ENCODE measurements at places on chromosomes 6 and 20.

DNA sequence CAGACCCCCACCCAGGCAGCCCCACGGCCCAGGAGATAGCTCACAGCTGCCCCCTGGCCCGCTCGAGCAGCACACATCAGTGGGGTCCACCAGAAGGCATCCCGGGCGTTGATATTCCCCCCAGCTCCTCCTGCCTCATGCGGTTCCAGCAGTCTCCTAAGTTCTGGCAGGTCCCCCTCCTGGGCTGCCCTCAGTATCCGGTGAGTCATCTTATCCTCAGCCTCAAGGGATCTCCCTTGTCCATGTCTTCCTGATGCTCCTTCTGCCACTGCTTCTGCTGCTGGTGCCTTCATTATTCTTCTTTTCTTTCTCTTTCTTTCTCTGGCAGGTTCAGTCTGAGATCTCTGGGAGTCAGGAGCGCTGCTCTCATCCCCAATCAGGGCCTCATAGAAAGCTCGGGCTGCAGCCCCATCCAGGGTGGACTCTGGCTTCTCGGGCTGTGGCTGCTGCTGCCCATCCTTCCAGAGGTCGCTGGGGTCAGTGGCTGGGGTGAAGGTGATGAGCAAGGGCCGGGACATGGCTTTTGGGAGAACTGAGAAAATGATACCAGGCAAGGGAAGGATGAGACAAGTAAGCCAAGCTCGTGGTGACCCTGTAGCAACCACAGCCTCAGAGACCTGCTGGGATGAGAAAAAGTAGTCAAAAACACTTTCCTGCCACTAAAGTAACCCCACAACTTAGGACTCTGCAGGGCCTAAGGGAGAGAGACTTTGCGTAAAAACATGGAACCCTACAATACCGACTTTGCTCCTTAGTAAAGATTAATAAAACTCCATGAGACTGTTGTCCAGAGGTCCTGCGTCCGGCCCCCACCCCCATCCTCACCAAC lies 622 bp downstream of the GPANK1 start:
- DNase-seq = peak; percentile 86

- no peak for DNase-seq
These were observed 38.6 kb upstream of the EPB41L1 start for GRCh38 chr20:36115925-36116324.

DNA sequence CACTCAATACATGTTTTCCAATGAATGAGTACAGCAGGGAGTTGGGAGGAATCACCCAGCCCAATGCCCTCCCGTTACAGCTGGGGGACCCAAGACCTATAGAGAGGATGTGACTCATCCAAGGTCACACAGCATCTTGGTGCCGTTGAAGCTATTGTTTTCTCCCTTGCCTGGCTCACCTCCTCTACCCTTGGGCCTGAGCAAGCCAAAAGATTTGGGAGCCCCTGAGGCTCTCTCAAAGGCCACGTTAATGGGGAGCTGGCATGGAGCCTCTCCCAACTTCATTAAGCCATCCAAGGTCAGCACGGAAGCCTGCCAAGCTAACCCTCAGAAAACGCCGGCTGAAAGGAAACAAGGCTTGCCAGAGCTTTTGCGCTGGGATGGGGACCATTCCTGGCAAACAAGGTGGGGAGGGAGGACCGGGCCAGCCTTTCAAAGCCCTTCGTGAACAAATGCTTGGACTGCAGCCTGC lies 30.4 kb downstream of the KCNB1 start:
- DNase-seq = peak; percentile 30

- DNase-seq = no peak
These were observed 112.8 kb downstream of the DACT2 start for GRCh38 chr6:168206661-168207274.

GRCh38 chr6:16404456-16404855 lies 166.1 kb downstream of the GMPR start:
- no peak for DNase-seq

DNA sequence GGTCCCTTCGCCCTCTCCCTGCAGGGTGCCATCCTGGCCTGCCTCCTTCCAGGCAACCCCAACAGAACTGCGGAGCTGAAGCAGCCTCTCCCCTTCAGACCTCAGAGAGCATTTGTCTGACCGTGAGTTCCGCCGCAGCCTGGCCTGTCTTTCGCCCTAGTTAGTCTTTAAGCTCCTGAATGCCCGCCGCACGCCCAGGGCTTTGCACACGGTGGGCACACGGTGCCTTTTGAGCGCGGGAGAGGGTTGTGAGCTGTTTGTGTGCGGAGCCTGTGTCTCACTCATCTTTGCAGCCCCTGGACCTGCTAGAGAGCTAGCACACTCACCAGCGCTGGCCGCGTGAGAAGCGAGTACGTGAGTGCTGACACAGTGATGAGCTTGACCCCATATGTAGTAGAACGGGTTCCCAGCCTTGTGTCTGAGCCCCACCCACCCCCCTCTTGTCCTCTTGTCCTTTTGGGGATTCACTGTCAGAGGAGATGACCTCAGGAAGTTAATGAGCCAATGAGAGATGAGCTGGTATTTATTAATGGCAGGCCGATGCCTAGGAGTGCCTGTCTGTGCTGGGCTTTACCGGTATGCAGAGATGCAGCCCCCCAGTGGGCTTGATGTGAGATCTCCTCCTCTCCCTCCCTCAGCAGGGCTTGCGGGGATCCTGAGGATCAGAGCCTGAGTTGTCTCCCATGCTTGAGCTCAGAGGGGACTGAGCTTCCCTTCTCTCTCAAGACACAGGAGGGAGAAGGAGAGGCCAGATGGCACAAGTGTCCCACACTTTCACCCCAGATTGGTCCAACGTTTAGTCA lies 249.2 kb downstream of the FARS2 start:
- no peak for DNase-seq

DNA sequence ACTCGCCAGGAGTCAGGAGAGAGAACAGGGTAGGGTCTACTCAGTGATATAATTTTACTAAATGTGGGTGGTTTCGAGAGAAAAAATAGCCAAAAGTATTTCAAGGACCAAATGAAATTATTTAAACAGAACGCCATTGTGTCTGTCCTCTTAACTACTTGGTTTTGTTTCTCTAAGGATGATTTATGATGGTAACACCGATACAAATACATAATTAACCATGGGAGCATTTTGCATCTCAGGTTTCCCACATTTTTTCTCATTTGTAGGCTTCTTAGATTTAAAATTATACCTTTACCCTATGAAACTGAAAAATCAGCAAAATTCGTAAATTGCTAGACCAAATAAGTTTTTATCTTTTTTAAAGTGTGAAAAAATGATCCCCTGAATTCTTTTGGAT lies 188.2 kb downstream of the ZFP64 start:
- DNase-seq = no peak

- no peak for DNase-seq
These were observed 80.7 kb downstream of the SERAC1 start for GRCh38 chr6:158087224-158087867.

DNA sequence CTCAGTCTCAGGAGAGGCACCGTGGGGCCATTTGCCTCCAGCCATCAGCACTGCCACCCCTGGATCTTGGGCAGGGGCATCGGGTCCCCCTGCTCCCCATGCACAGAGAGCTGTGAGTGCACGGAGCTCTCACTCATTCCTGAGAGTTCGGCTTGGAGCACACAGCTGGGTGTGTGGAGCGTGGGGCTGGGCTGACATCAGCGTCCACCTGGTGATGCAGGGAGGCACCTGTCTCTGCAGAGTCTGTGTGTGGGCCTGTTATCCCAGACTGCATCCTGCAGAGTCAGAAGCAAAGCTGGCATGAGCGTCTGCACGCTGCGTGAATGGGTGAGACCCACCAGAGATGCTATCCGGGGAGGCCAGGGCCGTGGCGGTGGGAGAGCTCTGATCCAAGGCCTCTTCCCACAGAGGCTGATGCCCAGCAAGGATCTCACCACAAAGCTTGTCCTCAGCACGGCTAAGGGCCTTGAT lies 248.8 kb upstream of the AFDN start:
- no peak for DNase-seq

DNA sequence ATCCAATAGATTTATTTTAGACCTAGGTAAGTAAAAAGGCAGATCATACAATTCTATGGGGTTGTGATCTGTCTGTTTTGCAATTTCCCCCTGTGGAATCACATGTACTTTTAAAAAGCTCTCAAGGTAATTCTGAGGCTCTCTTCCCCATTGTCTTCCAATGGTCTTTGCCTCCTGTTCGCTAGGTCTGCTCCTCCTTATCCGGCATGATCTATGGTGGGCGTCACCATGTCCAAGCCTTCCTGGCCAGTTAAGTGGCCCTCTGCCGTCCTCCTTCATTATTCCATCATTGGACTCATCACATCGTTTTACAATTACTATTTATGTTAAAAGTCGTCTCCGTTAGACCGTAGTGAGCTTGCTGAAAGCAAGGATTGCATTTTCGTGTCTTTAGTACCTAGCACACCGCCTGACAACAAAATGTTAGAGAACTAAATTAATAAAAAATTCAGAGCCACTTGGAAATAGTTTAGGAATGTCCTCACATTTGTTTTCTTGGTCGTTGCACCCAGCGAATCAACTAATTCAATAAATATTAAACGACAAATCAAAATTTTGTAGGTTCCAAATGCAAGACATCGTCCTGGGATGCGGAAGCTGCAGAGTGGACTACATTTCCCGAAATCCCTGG lies 2.2 kb upstream of the STXBP5 start:
- peak; percentile 76 for DNase-seq

DNA sequence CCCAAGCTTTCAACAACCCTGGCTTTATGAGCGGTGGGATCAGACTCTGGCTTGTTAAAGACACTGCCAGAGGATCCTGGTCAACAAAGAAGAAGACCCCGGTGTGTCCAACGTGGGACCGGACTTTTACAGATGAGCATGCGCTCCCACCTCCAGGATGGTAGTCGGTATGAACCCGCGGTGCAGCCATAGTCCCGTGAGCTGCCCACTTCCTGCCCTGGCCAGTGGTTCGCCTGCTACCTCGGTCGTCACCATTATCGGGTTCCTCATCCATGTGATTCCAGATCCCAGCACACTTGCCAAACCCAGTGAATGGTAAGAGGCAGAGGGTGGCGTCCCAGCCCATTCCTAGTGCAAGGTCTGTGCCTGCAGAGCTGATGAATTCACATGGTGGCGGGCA lies 112.7 kb downstream of the AGPAT4 start:
- DNase-seq = no peak

DNA sequence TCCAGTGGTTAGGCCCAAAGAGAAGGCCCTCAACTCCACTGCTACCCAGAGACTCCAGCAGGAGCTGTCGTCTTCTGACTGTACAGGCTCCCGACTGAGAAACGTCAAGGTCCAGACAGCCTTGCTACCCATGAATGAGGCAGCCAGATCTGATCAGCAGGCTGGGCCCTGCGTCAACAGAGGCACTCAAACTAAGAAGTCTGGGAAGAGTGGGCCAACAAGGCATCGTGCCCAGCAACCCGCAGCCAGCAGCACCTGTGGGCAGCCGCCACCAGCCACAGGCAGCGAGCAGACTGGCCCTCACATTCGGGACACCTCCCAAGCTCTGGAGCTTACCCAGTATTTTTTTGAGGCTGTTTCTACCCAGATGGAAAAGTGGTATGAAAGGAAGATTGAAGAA lies 8.1 kb downstream of the LYRM2 start:
- DNase-seq = no peak

GRCh38 chr6:66638099-66638498 lies 931.1 kb upstream of the EYS start:
- DNase-seq = no peak

DNA sequence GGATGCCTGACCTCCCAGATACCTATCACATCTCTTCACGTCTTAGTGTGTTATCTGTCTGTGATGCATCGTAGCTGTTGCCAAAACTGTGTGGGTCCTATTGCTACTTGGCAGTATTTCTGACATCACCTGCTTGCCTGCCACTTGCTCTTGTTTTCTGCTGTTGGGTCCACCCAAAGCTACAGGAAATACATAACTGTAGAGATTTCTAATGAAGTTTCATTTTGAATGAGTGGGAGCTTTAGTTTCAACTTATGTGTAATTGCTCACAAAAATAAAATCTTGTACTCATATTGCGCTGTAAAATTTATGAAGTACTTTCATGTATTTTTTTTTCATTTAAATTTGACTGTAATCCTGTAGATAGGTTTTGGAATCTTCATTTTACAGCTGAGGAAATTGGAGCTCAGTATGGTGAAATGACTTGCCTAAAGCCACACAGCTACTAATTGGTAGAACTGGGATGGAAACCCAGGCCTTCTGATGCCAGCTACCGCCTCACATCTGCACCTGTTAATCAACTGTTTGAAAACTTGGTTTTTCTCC lies 113.6 kb upstream of the MAN1A1 start:
- no peak for DNase-seq

DNA sequence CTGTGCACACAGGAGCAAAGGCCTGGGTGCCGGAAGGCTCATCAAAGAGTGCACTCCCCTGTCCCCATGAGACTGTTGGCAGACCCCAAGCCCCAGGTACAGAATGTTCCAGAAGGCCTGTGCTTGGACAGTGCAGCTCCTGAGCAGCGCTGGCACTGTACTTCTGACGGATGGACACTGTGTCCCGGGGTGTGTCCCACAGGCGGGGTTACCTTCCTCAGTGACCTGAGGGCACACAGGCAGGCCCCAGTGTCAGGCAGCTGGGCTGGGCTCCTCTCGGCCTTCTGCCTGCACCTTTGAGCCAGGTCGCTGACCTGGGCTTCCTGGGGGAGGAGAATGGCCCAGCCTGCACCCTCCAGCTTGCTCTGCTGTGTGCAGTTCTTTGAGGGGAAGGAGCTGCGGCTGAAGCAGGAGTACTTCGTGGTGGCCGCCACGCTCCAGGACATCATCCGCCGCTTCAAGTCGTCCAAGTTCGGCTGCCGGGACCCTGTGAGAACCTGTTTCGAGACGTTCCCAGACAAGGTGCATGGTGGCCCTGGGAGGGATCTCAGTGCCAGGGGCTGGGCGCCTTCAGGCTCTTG lies 30.1 kb downstream of the PYGB start:
- no peak for DNase-seq

DNA sequence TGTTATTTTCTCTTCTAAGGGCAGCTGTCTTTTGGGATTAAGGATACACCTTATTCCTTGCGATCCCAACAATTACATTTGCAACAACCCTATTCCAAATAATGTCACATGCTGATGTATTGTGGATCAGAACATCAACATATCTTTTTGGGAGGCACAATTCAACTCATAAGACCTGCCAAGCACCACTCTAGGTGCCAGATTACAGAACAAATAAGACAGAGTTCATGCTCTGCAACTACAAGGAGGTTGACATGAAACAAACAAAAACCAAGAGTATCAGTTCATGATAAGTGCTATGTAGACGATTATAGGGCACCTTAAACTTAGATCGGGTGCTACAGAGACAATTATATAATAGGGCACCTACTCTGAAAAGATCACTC lies 203.2 kb upstream of the SGK1 start:
- DNase-seq = no peak

- no peak for DNase-seq
These were observed 779.6 kb downstream of the MAFB start for GRCh38 chr20:39909447-39909846.

Measured in fibroblast of mammary gland (primary cell).